Fibroblast of the aortic adventitia (primary cell): ENCODE measurements at places on chromosomes 16 and 17. TPM values are rescaled to one million over a fixed set of nuclear protein-coding genes. Genes with fewer than 3 reads are reported as not detected.

DNA sequence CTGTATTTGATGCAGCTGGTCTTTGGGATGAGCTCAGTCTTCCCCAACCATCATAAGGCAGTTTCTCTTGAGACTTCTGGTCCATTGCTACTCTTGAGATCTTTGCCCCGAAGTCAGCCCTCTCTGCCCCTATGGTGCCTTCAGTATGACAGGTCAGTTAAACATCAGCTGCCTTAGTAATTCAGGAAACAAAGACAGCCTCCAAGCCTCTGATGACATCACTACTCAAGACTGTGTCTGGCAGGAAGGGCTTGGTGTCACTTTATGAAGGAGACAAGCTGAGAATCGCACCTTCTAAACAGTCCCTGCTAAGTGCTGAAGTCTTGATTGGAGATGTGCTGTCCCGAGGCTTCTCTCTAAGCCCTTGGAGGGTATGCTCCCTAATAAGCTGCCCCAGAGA is 104.9 kb upstream of the TBX2 start:
- peak; percentile 39 for DNase-seq

- DNase-seq = no peak
Observed at GRCh38 chr17:50562242-50563091, 2.0 kb downstream of the CACNA1G start.

DNA sequence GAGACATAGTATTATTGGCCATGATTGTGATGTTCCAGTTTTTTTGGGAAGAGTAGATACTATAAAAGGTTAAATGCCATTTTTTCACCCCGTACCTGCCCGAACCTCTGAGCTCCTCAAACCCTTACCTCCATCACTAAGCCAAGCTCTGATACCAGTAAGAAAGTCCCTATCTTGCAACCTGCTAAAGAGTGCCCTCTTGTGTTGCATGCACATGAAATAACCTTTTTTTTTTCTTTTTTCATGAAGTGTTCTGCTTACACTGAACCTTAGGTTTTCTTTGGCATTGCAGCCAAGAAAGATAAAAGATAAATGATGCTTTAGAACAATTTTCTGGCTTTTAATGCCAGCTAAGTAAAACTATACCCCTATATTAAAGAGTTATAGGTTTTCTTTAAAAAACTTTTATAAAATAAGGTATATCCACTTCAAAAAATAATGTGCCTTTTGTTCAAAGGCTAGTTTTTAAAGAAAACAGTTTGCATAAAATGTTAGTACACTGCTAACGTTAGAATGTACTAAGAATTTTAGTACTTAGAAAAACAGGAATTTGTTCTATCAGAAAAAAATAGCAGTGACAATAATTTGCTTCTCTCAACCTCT is 295.3 kb upstream of the PMFBP1 start:
- DNase-seq = peak; percentile 80

Gene CBX8
- 1.5 and 1.7 TPM in 2 replicates for total RNA-seq

Gene KCNJ16
- not detected in 2 replicates for total RNA-seq

Gene ATAD5
- total RNA-seq = 2.1 and 10.4 TPM in 2 replicates
